ENCODE measurements at places on chromosomes 1 and 21. TPM values are rescaled to one million over a fixed set of nuclear protein-coding genes. Genes with fewer than 3 reads are reported as not detected.

The LCE1E gene
- not detected for total RNA-seq

DNA sequence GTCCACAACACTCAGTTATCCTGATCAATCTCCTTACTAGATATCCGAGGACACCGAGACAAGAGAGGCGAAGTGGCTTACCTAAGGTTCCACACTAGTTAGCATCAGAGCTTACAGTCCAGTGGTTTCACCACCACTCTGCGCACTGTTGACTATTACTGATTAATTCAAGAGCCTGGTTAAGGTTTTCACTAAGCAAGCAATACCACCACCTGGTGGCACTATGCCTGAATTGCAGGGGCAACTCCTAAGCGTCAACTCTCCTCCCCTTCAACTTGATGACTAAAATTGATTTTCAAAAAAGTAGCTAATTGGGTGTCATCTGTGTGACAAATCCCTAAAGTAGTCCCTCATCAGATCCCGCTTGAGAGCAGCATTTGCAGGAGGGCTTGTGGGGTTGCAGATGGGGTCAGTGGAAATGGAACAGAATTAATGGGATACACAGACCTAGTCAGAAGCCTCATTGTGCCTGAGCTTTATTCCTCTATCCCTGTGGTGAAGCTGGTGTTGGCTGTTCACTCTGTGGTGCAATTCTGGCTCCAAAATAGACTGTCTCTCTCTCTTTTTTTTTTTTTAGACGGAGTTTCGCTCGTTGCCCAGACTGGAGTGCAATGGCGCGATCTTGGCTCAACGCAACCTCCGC is 9.1 kb downstream of the TTC22 start:
- H3K36me3 ChIP-seq = no peaks in the 10 kb centered on the region
- DNase-seq = no peak
- H3K4me3 ChIP-seq = no peak overlapping the region
- H3K4me1 ChIP-seq = no peaks in the 10 kb centered on the region
- no peak overlapping the region for H3K27ac ChIP-seq

The GSTM5 gene
- total RNA-seq = not detected

The WNT4 gene
- not detected for total RNA-seq

Data from SJSA1 (cell line).